ENCODE measurements at places on chromosomes 12 and 14.

GRCh38 chr14:29752221-29752923, 175.3 kb downstream of the PRKD1 start:
- no peak for DNase-seq

DNA sequence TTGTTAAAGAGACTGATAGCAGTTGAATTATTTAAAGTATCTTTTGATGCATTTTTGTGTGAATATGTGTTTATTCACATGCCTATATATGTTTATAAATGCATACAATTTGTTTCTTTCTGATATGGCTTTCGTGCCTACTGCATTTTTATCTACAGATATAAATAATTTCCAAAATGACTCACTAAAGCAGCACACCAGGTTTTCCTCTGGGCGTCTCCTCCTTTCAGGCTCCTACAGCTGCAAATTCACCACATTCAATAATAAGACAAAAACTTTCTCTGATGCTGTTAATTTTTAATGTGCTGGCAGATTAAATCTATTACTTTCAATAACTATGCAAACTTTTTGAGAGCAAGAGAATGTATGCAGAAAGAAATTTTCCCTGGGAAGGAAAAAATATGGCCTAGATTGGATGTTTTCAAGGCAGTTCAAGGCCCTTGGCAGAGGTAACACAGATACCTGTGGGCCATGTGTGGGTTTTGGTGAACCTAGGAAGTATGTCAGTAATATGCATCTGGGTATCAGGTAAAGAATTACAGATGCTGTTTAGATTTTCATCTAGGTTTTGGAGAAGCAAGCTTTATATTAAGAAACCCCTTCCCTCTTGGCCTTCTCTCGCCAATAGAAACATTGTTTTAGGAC, 381.8 kb downstream of the EGLN3 start:
- no peak for DNase-seq

DNA sequence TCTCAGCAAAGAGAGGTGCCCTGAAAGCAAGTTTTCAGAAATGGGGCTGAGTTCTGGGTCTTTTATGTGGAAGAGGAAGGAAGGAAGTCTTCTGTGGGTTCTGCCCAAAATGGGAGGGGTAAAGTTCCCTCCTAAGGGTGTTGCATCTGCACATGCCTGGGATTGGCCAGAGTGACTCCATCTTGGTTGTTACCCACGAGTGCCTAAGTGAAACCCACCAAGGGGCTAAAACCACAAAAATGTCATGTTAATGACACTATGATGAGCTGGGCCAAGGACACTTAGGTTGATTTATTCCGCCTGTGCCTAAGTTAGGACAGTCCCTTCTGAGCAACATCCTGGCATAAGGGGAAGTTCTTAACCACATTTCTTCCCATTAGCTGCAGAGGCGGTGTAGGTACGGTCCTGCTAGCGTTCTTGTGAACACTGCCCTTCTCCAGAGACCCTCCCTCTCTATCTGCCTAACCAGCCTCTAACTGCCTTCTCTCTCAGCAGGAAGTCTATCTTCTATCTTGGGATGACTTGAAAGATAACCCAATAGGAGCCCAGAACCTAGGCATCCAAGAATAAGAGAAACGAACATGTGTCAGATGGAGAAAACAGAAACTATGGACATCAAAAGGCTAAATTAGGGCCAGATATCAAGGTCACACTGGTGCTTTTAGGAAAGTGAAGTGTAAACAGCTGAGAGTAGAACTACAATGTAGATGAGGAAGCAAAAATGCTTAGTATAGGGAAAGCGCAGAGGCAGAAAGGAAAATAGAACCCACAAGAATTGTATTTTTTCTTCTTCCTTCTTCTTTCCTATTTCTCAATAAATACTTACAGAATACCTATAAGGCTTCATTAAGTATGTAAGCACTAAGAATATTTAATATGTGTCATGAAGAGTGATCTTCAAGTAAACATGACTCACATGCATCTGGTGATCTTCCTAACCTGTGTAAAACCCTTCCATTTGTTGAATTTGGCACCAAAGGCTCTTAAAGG, 104.2 kb upstream of the AMN1 start:
- DNase-seq: peak; percentile 51

- no peak for DNase-seq
These were observed 7.2 kb upstream of the GPR132 start for GRCh38 chr14:105072381-105072861.

DNA sequence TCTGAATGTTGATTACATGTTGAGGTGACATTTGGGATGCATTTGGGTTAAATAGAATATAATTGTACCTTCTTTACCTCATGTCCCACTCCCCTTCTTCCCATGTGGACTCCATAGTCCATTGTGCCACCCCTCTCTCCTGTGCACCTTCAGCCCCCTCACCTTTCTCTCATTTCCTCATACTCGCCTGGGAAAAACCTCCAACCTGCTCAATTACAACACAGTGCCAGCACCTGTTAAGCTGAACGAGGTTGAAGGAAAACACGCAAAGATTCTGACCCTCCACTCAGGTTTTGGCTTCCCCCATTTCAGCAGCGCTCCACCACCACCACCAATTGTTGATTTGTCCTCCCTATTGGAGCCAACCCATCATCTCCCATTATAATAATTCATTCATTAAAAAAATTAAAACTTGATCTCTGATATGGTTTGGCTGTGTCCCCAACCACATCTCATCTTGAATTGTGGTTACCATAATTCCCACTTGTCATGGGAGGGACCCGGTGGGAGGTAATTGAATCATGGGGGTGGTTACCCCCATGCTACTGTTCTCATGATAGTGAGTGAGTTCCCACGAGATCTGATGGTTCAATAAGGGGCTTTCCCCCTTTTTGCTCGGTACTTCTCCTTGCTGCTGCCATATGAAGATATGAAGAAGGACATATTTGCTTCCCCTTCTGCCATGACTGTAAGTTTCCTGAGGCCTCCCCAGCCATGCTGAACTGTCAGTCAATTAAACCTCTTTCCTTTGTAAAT, 33.7 kb upstream of the PPP2R5C start:
- no peak for DNase-seq

DNA sequence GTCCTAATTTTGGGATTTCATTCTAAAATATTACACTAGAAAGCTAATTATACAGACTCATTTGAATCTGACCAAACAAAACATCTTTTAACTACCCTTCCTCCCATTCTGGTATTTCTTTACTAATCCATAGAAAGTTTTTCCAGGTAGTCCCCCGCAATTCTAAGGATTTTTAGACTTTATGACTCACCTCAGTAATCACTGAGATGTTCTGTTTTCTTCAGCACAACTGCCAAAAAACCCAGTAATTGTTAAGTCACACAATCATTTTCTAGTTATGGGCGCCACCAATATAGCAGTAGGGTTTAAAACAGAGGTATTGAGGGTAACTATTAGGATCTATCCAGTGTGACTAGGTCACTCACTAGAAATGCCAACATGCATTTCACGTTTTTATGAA, 1.6 kb upstream of the ARID4A start:
- DNase-seq: no peak

GRCh38 chr12:3464561-3464960, 26.4 kb upstream of the PRMT8 start:
- no peak for DNase-seq

GRCh38 chr12:2858944-2859421, 2.1 kb upstream of the TEX52 start:
- DNase-seq: no peak

DNA sequence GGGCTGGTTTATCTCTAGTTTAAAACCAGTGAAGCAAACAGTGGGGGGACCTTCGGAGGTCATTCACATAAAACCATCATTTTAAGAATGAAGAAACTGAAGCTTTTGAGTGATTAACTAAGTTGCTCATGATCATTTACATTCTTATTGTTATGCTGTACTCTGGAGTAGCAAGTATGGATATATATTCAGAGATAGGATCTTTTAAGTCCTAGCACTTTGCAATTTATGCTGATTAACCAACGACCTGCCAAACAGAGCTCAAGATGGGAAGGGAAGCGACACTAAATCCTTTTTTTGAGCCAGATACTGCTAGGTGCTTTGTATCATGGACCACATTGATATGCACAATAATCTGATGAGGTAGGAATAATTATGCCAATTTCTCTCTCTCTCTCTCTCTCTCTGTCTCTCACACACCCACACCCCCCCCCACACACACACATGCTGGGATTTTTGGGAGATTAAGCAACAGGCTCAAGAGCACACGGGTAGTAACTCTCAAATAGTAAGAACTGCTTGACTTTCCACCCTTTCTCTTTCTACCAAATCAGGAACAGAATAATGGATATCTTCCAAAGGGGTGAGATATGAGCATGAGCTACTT, 303.4 kb downstream of the APAF1 start:
- DNase-seq: no peak

DNA sequence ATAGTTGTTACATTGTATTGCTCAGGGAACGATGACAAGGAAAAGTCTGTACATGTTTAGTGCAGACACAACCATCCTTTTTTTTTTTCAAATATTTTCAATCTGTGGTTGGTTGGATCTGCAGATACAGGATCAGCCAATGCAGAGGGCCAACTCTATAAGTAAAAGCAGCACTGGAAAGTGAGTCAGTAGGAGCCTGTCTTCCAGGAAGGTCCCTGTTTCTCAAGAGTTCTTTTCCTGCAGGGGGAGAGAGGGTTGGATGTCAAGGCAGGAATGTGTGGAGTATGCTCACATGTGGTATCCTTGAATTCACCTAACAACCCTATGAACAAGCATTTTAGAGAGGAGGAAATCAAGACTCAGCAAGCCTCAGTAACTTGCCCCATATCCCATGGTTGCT, 409.1 kb downstream of the NPAS3 start:
- DNase-seq: no peak

GRCh38 chr12:2753536-2753935, 41.2 kb upstream of the FKBP4 start:
- no peak for DNase-seq

GRCh38 chr14:36129181-36129580, 47.3 kb downstream of the PTCSC3 start:
- no peak for DNase-seq

DNA sequence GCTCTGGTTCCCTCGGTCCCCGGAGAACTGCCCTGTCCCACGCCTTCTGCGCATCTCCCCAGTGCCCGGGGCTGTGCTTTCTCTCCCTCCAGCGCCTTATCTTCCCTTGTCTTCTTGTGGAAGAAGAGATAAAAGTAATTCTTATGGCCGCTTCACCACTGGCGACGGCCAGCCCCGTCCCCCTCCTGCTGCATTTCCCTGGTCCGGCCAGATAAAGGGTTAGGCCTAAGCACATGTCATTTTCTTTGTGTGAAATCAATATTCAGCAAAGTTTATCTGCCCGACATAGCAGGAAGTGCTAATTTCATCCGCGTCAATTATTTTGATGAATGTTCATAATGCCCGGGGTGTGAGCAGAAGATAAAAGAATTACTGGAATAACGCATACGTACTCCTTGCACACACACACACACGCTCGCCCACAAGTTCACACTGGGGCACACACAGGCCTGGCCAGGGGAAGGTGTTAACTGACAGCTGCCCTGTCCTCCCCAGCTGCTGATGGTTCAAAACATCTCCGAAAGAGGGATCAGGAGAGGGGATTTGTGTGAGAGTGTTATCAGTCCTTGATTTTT, 177.7 kb upstream of the LHX5 start:
- no peak for DNase-seq

DNA sequence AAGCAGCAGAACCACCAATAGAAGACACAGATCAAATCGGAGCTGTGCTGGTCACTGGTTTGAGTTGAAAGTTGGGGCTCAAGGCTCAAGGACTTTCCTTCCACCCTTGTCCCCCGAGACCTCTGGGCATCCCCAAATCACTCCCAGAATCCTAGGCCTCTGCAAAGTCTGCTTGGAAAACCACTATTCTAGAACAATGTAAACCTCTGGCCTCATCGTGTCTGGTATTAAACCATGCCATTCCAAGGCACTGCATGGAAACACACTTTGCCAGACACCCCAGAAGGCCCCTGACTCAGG, 288.0 kb downstream of the DPF3 start:
- DNase-seq: no peak

DNA sequence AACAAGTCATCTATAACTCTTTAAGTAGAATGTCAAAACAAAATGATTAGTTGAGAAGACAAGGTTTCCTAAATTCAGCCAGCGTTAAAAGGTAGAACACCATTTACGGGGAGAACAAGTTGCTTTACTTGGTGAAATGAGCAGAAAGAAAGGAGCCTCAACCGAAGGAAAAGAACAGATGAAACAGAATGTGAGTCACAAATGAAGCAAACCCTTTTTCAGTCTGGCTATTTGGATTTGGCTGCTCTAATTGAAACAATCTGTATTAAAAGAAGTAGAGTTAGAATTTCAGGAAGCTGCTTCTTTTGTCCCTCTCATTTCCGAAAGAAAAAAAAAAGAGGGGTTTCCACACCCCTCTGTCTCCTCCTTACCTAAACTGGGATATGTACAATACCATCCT, 34.6 kb downstream of the CEP128 start:
- DNase-seq: no peak

DNA sequence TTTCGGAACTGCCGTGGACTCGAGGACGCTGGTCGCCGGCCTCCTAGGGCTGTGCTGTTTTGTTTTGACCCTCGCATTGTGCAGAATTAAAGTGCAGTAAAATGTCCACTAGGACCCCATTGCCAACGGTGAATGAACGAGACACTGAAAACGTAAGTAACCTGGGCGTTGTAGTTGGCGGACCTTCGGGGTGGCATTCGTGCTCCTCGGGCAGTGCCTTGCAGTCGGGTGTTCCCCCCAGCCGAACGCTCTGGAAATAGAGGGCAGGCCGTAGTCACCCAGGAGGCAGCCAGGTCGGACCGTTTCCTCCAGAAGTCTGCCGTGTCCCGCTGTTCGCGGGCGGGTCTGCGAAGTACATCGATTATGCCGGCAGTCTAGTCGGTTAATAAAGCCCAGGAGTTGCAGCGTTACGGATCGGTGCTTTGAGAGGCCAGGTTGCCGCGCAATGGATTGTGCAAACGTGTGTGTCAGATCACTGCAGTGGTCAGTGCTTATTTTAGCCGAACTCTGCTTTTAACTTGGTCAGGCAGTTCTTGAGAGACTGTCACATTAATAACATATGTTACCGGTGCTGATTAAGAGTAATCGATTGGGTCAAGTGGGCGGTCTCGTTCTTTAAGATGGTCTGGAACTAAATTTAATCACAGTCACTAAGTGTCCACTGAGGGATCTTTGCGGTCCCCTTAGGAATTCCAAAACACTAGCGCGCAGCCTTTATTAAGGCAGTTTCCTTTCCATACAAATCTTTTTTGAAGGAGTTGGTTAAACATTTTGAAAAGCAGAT, 906 bp downstream of the MARK3 start:
- peak; percentile 41 for DNase-seq

DNA sequence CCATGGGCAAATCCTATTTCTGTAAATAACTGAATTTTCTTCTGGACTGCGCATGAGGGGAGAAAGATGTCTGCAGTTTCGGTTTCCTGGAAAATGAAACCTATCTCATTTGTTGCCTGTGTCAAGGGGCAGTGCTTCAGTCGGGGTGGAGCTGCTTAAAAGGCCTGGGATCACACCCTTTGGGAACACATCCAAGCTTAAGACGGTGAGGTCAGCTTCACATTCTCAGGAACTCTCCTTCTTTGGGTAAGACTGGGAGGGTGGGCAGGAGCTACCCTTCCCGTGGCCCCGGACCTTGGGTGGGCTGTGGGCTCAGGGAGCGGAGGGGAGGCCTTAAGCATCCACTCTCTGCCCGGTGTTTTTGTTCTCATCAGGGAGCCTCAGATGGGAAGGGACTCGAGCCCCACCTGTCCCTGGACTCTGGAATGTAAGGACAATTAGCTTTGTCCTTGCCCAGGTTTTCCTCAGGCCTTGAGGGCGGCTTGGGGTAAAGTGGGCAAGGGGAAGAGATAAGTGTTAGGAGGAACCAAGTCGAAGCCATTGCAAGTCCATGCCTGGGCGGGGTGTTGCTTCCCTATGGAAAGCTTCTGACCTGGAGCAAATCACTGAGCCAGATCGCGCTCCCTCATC, at the start of gene IFI27:
IFI27 (plus strand) TSS at position 185 of the 630 bp plus-strand sequence.
- DNase-seq: peak; percentile 24

- no peak for DNase-seq
These were observed 20.4 kb upstream of the LRFN5 start for GRCh38 chr14:41586237-41586636.

Data from activated CD4-positive, alpha-beta T cell treated with anti-CD3 and anti-CD28 coated beads, Interleukin-2, amount 10 ng/mL, durations not matched to agents 7 days and 5 days (primary cell).